GM18507 (cell line): ENCODE measurements at places on chromosomes 1 and 21.

- DNase-seq = no peak
These were observed 121.2 kb downstream of the DUSP10 start for GRCh38 chr1:221620437-221621384.

GRCh38 chr1:39359028-39359570 is 132.3 kb upstream of the BMP8A start:
- no peak for DNase-seq

- no peak for DNase-seq
These were observed 49.9 kb downstream of the C8B start for GRCh38 chr1:56915960-56916359.

DNA sequence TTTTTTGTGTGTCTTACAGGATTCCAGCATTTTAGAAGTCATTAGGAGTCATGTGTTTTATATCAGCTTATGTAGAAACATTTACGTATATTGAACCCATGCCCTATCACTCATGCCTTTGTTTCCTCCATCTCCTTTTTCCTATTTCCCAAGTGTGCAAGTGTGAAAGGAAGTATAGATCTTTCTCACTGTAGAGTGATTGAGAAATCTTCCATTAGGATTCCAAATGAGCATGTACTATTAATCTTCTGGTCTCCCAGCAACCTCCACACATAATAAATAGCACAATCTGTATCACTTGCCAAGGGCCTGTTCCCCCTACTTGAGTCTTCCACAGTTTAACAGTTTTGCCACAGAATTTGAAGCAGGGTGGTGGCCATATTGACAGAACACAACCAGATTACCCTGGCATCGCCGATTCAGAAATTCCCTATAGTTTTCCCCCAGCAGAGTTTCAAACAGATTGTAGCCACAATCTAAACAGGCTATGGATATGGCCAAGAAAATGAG is 1052.8 kb downstream of the TTLL7 start:
- DNase-seq = no peak
